ENCODE measurements at places on chromosomes 6 and 20. TPM values are rescaled to one million over a fixed set of nuclear protein-coding genes. Genes with fewer than 3 reads are reported as not detected.

FBXO5 gene
- 3.0 TPM for total RNA-seq

VIP gene
- total RNA-seq: 13.2 TPM

WFDC10B gene
- not detected for total RNA-seq

FAM184A gene
- 11.9 TPM for total RNA-seq

TPD52L1 gene
- total RNA-seq: 15.9 TPM

SGK2 gene
- total RNA-seq: 160 TPM

GNMT gene
- not detected for total RNA-seq

PABPC1L gene
- 33.3 TPM for total RNA-seq

TCP11 gene
- total RNA-seq: not detected

FHL5 gene
- total RNA-seq: 2.3 TPM

EEF1A2 gene
- 0.67 TPM for total RNA-seq

MATN4 gene
- not detected for total RNA-seq

BMP5 gene
- 50.3 TPM for total RNA-seq

HCK gene
- total RNA-seq: 10.9 TPM

TNF gene
- total RNA-seq: not detected

EPB41L2 gene
- 258 TPM for total RNA-seq

DNA sequence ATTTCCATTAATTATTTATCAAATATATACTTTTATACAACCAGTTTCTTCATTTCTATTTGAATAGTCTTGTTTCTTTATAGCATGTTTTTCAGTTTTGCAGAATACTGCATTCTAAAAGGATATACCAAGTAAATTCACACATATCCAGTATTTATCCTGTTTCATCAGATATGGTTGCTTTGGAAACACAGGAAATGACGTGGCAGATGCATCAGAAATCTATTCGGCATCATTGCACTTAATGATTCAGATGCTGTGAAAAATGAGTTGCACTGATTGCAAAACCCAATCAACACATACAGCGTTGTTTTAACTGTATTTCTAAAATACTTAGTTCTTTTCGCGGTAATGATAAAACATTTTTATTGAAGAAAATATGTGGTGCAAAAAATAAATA lies 594.9 kb downstream of the CDH26 start:
- H3K27ac ChIP-seq: no peak overlapping the region
- H3K36me3 ChIP-seq: no peaks in the 10 kb centered on the region
- no peak overlapping the region for H3K4me3 ChIP-seq
- no peak for DNase-seq
- H3K4me1 ChIP-seq: no peaks in the 10 kb centered on the region

- no peak for DNase-seq
- no peaks in the 10 kb centered on the region for H3K36me3 ChIP-seq
- no peaks in the 10 kb centered on the region for H3K27me3 ChIP-seq
- no peaks in the 10 kb centered on the region for H3K4me1 ChIP-seq
- no peak overlapping the region for H3K4me3 ChIP-seq
- no peak overlapping the region for H3K27ac ChIP-seq
These were observed 11.9 kb upstream of the ME1 start for GRCh38 chr6:83442752-83443151.

DNA sequence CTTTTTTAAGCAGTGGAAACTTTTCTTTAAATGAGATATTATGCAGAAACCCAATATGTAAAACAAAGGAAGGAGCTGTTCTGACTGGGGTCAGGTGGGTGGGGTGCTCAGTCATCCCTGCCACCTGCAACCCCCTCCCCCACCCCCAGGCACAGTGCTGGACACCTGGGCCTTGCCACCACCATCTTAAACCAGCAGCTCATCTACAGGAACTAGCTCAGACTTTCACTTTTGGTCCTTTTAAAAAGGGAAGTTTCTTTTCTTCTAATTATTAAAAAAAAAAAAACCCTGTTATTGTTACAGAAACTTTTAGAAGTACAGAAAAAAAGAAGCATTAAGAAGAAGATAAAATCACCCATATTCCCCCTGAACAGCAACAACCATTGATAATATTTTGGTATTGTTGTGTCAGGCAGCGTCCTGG lies 37.1 kb downstream of the PPP1R16B start:
- peak; percentile 93 for DNase-seq
- H3K27me3 ChIP-seq: no peaks in the 10 kb centered on the region
- H3K36me3 ChIP-seq: no peaks in the 10 kb centered on the region
- peak overlapping the region; percentile 32 for H3K27ac ChIP-seq

DNA sequence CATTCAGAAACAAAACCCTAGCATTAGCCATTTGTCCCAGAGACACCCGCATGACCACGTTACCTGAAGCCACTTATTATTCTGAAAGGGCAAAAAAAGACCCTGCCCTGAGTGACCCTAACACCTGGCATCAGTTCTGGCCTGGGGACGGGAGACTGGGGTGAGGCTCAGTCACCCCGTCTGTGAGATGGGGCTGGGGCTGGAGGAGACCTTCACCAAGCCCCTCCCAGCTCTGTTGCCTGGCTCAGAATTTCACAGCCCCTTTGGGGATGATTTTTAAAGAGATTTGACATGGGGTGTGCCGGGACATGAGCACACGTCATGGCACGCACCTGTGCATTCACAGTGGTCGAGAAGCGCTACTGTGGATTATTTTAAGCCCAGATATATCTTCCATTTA lies 1.4 kb upstream of the BPIFB6 start:
- no peaks in the 10 kb centered on the region for H3K4me1 ChIP-seq
- no peak overlapping the region for H3K4me3 ChIP-seq
- H3K27ac ChIP-seq: no peak overlapping the region

- H3K27me3 ChIP-seq: no peaks in the 10 kb centered on the region
- DNase-seq: no peak
- H3K4me3 ChIP-seq: no peak overlapping the region
- H3K27ac ChIP-seq: no peak overlapping the region
- H3K36me3 ChIP-seq: no peaks in the 10 kb centered on the region
These were observed 1.5 kb upstream of the ERVFRD-1 start for GRCh38 chr6:11113038-11113437.

- DNase-seq: no peak
- no peaks in the 10 kb centered on the region for H3K36me3 ChIP-seq
- H3K27ac ChIP-seq: no peak overlapping the region
- no peak overlapping the region for H3K4me3 ChIP-seq
- no peaks in the 10 kb centered on the region for H3K4me1 ChIP-seq
- no peaks in the 10 kb centered on the region for H3K27me3 ChIP-seq
These were observed 17.8 kb downstream of the LRFN2 start for GRCh38 chr6:40569162-40569910.

DNA sequence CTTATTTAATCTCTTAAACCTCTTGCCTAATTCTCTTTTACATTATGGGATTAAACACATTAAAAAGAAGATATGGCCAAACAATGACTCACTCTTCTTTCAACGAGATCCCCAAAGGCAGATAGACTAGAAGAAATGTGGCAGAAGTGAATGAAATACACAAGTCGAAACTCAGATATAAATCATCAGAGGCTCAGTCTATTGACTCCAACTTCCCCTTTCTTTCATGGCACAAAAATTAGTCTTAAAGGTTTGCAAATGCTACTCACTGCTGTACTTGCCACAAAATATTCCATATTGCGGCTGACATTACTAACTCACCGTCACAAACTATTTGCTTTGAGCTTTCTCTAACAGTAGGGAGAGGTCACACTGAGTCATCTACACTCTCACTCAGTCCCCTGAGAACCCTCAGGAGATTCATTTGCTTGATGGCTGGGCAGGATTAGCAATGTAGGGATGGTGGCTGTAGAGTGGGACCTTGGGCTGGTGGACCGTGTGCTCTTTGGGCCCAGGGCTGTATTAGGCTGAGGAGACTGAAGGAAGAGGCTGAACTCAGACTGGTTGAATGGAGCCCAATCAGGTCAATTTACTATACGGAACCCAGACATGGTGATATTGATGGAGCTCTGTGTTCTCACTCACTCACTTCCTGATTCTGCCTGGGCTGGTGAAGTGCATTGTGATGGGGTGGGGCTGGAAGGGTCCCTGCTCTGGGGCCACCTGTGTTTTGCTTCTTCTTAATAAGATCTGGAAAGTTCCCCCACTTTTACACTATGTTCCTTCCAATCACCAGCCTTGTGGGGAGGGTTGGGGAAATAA lies 42.8 kb upstream of the UBR2 start:
- no peaks in the 10 kb centered on the region for H3K36me3 ChIP-seq
- no peak overlapping the region for H3K4me3 ChIP-seq
- no peaks in the 10 kb centered on the region for H3K4me1 ChIP-seq
- no peak for DNase-seq
- no peaks in the 10 kb centered on the region for H3K27me3 ChIP-seq

DNA sequence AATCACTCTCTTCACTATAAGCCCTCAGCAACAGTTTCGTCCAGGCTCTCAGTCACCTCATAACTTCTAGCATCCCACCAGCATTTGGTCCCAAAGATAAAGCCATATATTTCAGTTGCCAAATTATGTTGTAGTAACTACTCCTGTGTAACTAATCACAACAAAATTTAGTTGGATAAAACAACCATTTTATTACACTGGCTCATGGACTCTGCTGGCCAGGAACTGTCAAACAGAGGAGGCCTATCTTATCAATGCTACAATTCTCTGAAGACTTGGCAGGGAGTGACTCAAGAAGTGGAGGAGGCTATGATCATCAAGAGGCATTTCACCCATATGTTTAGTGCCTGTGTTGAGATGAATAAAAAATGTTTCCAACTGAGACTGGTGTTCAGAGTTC lies 1082.3 kb upstream of the GJE1 start:
- H3K4me1 ChIP-seq: no peaks in the 10 kb centered on the region
- no peak overlapping the region for H3K4me3 ChIP-seq
- H3K27ac ChIP-seq: no peak overlapping the region
- no peak for DNase-seq
- H3K27me3 ChIP-seq: no peaks in the 10 kb centered on the region

DNA sequence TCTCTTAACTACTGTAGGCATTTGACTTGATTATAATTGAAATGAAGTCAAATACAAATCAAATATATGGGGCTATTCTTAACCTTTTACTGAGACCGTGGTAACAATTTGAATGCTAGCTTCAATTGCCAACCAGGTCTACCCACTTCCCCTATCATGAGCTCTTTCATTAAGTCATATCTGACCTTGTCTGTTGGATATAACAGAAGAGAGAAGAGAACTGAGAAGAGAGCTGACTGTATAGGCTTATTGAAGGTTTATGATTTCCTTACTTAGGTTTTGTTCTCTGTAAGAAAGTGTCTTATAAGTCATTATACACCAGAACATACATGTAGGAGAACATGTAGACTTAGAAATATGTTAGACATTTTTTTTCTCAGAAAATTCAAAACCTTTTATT lies 549.4 kb downstream of the COL12A1 start:
- no peak for DNase-seq
- no peaks in the 10 kb centered on the region for H3K27me3 ChIP-seq
- H3K4me1 ChIP-seq: no peaks in the 10 kb centered on the region
- H3K27ac ChIP-seq: no peak overlapping the region

DNA sequence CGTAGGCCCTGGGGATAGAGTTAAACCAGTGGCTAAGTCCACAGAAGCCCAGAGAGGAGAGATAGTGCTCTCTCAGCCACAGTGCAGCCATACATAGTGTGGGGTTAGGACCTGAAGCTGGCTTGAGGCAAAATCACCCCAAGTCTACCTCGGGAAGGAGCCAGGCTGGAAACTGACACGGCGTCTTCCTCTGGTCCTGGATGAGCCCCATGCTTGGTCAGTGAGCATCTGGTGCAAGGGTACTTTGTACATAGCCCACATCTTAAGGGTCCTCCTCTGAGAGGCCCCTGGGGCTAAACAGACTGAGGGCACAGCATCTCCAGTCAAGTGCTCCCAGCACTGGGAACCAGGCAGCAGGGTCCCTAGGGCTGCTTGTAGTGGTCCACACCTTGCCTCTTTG lies 45.6 kb downstream of the CDH26 start:
- no peak overlapping the region for H3K27ac ChIP-seq
- no peak overlapping the region for H3K4me3 ChIP-seq
- H3K4me1 ChIP-seq: no peaks in the 10 kb centered on the region
- H3K36me3 ChIP-seq: no peaks in the 10 kb centered on the region
- no peaks in the 10 kb centered on the region for H3K27me3 ChIP-seq

GRCh38 chr6:116877743-116878142 lies 701 bp downstream of the RFX6 start:
- DNase-seq: no peak
- no peaks in the 10 kb centered on the region for H3K36me3 ChIP-seq
- H3K27me3 ChIP-seq: no peaks in the 10 kb centered on the region
- no peak overlapping the region for H3K27ac ChIP-seq

DNA sequence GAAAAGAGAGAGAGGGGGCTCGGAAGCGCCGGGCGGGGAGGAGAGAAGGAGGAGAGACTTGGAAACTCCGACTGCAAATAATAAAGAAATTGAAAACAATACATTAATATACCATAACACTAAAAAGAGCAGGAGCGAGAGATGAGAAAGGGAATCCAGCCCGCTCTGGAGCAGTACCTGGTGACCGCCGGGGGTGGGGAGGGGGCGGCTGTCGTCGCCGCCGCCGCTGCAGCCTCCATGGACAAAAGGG lies 338 bp downstream of the E2F3 start:
- peak overlapping the region; percentile 73 for H3K27ac ChIP-seq

DNA sequence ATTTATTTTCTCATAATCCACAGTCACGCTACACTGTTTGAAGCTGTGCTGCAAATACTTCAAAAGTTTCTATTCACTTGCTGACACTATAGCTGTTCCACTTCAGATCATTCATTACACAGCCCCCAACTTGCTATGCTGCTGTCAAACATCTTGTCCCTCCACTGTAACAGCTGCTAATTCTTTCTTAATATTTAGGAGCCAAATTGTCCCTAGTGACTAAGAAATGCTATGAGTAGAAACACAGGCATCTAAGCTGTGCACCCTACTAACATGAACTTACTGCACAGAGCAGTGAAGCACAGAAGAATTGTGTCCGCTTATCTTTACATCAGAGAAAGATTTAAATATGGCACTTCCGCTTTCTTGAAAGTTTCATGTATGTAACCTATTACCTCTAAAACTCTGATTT lies 91.3 kb downstream of the PDE10A start:
- H3K27me3 ChIP-seq: no peaks in the 10 kb centered on the region
- H3K36me3 ChIP-seq: no peaks in the 10 kb centered on the region
- no peak overlapping the region for H3K27ac ChIP-seq

DNA sequence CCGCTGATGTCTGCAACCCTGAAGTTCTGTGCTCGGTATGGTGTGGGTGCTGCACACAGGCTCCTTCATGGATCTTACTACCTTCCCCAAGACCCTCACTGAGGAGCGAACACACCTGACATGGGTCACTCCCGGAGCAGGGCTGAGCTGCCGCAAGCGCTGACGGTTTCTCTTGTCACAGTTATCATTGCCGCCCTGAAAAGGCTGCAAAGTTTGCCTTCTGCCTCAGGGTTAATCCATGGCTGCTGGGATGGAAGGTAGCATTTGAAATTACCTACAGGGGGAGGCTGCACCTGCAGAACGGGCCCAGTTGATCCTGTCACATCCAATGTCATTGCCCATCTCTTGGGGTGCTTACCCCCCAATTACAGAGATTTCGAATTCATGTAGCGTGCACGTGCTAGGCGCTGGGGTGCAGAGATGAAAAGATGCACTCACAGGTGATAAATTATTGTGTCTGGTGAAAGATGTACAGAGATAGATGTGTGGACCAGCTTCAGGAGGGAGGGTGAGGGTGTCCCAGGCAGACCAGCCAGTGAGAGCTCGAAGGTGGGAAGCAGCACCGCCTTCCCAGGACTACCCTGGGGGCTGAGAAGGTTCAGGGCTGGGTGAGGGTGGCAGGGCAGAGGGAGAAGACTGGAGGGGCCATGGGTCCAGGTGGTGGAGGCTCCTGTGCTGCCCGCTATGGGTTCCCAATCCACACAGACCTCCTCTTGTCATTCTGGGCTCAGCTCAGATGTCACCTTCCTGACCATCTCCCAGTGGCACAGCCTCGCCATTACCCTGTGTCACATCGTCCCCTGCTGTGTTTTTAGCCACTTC lies 120.1 kb downstream of the SYCP2 start:
- H3K36me3 ChIP-seq: no peaks in the 10 kb centered on the region
- H3K27me3 ChIP-seq: no peaks in the 10 kb centered on the region
- no peak for DNase-seq
- H3K4me3 ChIP-seq: no peak overlapping the region
- no peaks in the 10 kb centered on the region for H3K4me1 ChIP-seq
